ENCODE measurements at places on chromosomes 12 and 14.

DNA sequence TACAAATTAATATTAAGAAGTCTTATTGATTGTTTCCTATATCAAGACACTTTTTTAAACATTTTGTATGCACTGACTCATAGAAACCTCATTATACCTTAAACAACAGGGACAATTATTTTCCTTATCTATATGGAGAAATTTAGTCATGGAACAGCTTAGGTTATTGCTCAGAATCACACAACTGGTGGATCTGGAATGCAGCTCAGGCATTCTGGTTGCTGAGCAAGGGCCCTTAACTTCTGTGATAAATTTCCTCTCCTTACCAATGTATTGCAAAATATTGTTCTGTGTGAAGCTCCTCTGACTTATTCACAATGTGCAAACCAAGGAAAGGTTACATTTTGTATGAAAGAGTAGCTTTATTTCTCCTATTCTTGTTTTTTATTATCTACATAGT, 817.8 kb downstream of the LRFN5 start:
- DNase-seq: no peak

DNA sequence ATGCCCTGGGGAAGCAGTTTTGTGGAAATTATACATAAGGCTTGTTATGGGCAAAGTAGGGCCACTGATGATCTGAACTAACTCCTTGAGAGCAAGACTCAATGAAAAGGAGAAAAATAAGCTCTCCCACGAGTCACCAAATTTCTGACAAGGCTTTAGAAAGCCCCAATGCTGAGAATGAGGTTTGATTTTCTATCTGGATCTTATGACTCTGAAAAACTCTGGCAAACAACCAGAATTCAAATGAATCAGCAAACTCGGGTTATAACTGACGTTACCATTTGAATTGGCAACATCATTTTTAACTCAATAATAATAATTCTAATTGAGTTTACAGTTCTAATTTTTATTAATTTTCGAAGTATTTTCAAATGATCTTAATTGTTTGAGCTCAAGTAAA, 79.1 kb downstream of the KCNK10 start:
- DNase-seq: no peak

- no peak for DNase-seq
Measured at GRCh38 chr12:13205809-13206559, 9.5 kb downstream of the EMP1 start.

- DNase-seq: no peak
Measured at GRCh38 chr12:50017641-50018040, 7.7 kb downstream of the RACGAP1 start.

DNA sequence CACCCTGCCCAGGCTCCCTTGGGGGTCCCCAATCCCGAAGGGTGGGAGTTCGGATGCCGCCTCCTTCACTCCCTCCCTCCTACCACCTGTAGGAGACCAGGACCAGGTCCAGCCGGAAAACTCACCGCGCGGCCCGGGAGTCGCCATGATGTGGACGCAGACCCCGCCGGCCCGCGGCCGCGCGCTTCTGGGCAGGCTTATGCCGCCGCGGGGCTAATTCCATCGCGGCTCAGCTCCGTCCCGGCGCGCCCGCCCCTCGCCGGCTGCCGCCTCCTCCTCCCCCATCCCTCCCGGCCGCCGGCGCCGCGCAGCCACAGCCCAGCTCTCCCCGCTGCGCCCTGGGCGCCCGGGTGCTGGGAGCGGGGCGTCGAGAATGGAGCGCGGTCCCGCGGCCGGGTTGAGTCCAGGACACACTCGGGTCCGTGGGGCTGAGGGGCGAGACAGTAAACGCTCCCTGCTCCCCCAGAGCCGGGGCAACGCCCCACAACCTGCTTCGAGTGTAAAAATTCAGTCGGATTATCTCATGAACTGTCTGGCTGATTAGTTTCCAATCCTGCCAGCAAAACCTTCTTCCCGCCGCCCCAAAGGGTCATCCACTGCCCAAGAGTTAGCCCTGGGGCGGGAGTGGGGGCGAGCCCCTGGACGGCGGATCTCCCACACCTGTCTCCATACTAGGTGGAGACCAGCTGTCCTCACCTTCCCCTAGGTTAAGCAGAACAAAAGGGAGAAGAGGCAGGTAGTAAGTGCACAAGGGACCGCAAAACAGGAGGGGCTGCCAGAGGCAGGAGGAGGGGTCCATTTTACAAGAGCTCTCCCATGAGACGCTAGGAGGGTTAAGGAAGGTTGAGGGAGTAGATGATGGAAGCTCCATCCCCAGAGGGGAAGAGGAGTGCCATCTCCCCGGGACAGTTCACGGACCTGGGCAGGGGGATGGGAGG, at the start of gene ANO2:
TSS of gene ANO2 (minus strand) at position 189 of the 938 bp plus-strand sequence. CDS start at position 147, 42 bp downstream.
- no peak for DNase-seq

DNA sequence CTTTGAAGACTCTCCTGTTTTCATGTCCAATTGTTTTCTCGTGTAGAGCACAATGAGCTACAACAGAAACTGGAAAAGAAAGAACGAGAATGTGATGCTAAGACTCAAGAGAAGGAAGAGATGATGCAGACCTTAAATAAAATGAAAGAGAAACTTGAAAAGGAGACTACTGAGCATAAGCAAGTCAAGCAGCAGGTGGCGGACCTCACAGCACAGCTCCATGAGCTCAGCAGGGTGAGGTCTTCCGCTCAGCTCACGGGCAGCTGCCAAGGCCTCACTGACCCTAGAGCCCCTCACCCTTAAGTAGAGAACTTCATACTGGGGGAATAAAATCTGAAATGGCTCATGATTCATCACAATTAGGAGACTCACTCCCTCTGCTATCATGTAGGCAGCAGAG, 134.7 kb downstream of the GPR135 start:
- DNase-seq: no peak

- no peak for DNase-seq
Measured at GRCh38 chr12:112375105-112375504, 7.1 kb downstream of the HECTD4 start.

- DNase-seq: no peak
Measured at GRCh38 chr14:51624955-51625569, 26.6 kb upstream of the FRMD6 start.

- no peak for DNase-seq
Measured at GRCh38 chr14:69671365-69672030, 60.1 kb downstream of the SUSD6 start.

DNA sequence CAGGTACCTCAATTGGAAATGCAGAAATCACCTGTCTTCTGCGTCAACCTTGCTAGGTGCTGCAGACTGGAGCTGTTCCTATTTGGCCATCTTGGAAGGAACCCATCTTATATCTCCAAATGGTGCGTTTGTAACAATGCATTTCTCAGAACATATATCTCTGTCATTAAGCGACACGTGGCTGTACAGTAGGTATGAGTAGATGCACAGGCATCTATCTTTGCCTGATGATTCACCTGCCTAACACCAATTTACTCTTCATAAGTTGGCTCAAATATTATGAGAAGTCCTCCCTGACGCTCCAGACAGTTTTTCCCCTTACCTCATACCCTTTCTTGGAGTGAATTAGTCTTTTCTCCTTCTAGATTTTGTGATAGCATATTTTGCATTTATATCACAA, 44.2 kb downstream of the GPR137C start:
- DNase-seq: no peak

- no peak for DNase-seq
Measured at GRCh38 chr12:109693160-109693559, 20.5 kb upstream of the FAM222A start.

DNA sequence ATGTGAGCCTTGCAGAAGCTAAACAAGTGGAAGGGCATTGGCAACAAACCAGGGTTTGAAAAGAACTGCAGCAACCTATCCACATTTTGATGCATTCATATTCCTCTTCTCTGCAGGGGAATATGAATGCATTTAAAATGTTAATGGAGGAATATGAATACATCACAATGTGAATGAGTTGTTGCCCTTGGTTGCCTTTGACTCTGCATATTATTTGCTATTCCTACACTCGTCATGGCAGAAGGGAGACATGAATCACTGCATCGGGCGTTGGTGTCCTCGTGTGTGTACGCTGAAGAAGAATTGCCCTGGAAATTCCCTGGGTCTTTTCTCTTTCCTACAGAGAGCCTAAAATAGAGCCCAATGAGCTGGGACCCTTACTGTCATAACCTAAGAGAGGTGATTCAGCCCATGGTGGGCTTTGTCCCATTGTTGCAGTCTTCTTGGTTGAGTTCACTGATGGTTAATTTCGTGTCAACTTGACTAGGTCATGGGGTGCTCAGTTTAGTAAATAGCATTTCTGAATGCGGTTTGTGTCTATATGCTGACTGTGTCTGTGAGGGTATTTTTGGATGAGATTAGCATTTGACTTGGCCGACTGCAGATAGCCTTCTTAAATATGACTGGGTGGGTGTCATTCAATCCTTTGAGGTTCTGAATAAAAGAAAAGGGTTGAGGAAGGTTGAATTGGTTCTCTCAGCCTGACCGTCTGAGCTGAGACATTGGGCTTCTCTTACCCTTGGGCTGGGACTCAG, 1422.9 kb upstream of the TMEM132C start:
- no peak for DNase-seq

DNA sequence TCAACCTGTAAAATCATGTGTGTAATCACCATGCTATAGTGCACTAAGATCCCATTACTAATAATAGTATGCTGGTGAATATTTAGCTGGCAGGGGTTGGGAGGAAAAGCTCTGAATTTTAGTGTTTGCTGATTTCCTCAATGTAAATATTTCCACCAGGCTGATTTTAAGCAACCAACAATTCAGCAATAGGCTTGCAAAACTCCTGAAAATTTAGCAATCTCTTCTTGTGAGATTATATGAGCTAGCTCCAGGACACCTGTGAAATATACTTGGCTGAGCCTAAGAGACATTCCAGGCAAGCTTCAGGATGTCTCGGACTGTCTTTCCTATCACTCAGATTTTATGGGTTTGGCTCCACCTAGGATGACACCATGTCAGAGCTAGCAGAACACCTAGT, 106.9 kb upstream of the ANO4 start:
- DNase-seq: no peak

GRCh38 chr12:5964913-5965900, 20.1 kb upstream of the ANO2 start:
- no peak for DNase-seq

DNA sequence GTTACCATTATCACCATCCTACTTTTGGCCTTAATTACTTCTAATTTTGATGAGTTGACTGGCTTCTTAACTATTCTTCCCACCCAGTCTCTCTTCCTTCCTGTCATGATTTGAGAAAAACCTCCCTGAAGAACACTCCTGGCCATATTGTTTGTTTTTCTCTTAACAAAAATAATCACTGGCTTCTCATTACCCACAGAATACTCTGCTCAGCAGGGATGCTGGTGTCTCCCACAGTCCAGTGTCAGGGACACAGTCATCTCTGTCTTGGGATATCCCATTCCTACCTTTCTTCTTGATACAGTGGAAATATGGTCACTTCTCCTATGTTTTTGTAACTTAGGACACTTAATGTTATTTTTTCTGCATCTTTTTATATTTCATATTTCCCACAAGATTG, 103.7 kb downstream of the SRGAP1 start:
- no peak for DNase-seq

DNA sequence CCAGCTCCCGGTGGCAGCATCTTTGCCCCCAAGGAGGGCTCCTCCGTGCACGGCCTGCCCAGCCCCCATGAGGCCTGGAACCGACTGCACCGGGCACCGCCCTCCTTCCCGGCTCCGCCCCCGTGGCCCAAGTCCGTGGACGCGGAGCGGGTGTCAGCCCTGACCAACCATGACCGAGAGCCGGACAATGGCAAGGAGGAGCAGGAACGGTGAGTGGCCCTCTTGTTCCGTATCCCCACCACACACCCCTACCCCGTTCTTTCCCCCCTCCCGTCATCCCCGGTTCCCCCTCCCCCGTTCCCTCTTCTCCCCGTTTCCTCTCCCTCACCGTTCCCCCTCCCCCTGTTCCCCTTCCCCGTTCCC, 28.3 kb downstream of the LRCOL1 start:
- no peak for DNase-seq

GRCh38 chr14:64444984-64445845, 20.1 kb upstream of the AKAP5 start:
- no peak for DNase-seq

DNA sequence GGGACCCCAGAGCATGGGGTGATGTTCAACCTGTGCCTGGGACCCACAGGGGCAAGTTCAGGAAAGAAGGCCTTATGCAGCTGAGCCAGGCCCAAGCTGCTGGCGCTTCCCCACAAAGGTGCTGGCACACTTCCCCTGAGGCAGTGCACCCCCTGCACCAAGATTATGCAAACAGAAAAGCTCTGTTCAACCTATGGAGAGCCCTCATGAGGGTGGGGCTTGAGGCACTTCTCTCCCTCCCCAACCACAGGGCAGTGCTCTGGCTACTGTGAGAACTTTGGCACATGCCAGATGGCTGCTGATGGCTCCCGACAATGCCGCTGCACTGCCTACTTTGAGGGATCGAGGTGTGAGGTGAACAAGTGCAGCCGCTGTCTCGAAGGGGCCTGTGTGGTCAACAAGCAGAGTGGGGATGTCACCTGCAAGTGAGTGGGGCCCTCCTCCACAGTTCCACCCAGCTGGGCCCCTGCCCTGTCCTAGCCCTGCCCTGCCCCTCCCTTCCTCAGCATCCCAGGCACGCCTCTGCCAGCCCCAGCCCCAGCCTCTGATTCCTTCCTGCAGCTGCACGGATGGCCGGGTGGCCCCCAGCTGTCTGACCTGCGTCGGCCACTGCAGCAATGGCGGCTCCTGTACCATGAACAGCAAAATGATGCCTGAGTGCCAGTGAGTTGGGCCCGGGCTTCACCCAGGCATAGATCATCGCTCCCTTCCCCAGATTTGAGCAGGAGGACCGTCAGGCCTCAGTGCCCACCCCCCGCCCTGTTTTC, 5.5 kb upstream of the NXPH4 start:
- DNase-seq: no peak
